ENCODE measurements at places on chromosomes 12 and 14.
A peak's percentile ranks its signal among the peaks of the same experiment; 100 is the strongest.

DNA sequence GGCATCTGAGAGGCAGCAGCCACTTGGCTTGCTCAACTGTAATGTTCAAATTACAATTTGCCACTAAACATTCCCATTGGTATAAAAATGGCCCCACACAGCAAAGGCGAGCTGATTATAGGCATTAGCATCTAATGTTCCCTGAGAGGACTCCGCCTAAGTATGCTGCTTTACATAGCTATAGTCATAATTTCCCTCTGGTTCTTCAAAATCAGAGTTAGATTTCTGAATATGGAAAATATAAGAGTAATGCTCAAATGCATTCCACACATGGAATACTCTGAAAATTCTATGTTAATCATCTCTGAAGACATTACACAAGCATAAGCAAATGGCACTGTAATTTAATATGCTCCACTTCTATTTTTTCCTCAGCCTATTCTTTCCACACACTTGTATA, 83.7 kb upstream of the BTG1 start:
- DNase-seq: no peak

GRCh38 chr12:129886541-129886940, 17.3 kb downstream of the TMEM132D start:
- no peak for DNase-seq

DNA sequence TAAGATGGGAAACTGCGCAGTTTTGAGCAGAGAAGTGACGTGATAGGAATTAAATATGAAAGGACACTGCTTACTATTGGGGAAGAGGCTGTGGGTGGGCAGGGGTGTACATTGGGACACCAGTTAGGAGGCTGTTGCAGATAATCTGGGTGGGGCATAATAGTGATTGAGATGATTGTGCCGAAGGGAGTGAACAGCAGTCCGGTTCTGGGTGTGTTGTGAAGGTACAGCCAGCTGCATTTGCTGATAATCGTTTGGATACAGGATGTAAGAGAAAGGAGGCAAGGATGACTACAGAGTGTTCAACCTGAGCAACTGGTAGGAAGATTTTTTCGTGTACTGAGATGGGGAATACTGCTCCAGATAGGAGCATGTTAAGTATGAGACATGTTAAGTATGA, 205.2 kb upstream of the NEDD1 start:
- DNase-seq: no peak

DNA sequence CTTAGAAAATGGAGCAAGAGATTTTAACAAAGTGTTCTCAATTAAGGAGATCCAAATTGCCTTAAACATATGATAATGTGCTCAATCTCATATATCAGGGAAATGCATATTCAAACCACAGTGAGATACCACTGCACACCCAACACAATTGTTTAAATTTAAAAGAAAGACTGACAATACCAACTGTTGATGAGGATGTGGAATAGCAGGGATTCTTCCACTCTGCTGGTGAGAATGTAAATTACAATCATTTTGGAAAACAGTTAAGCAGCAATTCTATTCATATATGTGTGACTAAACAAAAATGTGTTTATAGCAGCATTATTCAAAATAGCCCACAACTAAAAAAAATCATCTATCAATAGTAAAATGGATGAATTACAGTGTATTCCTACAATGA, 144.2 kb downstream of the KICS2 start:
- DNase-seq: no peak

GRCh38 chr12:125856896-125857295, 791.7 kb downstream of the AACS start:
- DNase-seq: no peak

- DNase-seq: no peak
Observed at GRCh38 chr12:132386926-132387497, 57.6 kb upstream of the GALNT9 start.

- DNase-seq: no peak
Observed at GRCh38 chr12:27585739-27586265, 61.8 kb downstream of the PPFIBP1 start.

GRCh38 chr12:124171231-124171979, 123.5 kb upstream of the RFLNA start:
- no peak for DNase-seq

GRCh38 chr12:96534339-96534738, 45.0 kb downstream of the CFAP54 start:
- no peak for DNase-seq

GRCh38 chr14:63478437-63478852, 64.7 kb downstream of the PPP2R5E start:
- DNase-seq: no peak

DNA sequence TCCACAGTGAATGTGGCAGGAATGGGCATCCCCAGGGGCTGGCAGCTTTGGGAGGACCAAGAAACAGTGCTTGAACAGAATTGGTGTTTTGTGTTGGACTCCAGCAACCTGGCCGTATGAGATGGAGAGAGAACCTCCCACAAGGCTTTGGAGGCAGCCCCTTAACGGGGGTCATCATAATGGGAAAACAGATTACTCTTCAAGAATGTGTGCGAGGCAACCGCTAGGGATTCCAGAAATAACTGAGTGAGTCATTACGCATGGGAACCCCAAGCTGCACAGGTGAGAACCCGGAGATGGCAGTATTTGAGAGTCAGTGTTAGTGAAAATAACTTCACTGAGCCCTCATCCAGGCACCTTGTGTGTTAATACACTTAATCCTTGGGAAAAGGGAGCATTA, 567.8 kb upstream of the TBX3 start:
- no peak for DNase-seq

DNA sequence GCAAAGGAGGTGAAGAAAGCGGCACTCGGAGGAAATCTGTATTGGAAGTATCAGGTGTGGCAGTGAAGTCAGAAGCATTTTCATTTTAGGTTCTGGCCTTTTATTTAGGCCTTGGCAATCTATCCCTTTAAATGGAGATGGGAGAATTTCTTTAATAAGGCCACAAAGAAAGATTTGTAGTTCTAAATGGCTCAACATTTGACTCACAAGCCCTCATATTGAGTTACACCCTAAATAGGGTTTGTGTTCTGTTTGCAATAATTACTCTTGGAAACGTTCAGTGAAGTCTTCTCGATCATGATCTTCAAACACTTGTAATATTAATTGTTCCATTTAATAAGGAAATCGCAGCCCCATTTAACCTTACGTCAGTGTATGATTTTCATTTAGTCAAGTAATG, 25.3 kb upstream of the TMEM260 start:
- no peak for DNase-seq

DNA sequence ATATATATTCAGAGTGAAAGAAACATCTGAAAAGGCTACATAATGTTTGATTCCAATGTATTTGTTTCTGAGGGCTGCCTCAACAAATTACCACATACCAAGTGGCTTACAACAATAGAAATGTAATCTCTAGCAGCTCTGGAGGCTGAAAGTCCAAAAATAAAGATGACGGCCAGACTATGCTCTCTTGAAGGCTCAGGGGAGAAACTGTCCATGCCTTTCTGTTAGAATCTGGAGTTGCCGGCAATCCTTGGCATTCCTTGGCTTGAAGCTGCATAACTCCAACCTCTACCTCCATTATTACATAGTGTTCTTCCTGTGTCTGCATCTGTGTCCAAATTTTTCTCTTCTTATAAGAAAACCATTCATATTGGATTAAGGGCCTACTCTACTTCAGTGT, 68.1 kb upstream of the PLEKHG7 start:
- DNase-seq: no peak

DNA sequence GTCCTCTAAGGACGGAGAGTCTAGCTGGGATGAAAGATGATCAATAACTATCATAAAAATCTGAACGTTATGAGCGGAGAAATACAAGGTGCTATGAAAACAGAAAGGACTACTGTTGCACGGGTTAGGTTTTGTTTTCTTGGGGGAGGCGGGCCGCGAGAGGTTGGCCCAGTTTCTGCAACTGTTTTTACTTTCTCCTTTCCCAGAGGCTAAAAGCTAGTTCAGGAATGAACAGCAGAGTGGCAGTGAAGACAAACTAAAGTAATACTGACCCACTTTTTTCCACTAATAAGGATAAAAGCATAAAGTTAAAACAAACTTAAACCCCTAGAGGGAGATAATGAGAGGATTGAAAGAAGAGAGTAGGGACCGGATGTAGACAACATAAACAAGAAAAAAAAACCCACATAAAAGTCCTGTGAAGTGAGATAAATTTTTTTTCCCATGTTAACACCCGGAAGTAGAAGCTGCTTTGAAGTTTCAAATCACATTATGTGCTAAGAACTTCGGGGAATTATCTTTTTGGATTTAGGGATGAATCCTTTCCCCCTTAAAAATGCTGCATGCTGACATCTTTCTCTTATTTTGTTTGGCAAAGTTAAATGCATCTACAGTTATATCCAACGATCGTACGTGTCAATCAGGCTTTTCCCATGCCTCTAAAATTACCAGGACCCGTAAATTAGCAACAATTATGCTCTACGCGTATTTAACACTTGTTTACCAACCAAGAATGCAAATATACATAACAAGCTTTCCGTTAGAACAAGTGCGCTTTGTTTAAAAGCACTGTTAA, 1.0 kb upstream of the CDK17 start:
- peak; percentile 29 for DNase-seq

GRCh38 chr12:87597114-87597513, 432.1 kb downstream of the C12orf50 start:
- no peak for DNase-seq

GRCh38 chr14:73667854-73668253, 23.1 kb downstream of the DNAL1 start:
- no peak for DNase-seq

All from stimulated activated naive CD4-positive, alpha-beta T cell treated with Interleukin-2 at 50 U/mL for 16 hours (primary cell).